ENCODE measurements at places on chromosomes 4 and X.

- no peak for DNase-seq
These were observed 53.7 kb downstream of the TAB3 start for GRCh38 chrX:30835373-30835772.

- DNase-seq, result no peak
These were observed 393.4 kb downstream of the MID1IP1 start for GRCh38 chrX:39194673-39195072.

GRCh38 chr4:157678478-157678877 is 457.9 kb downstream of the GRIA2 start:
- DNase-seq, result no peak

- DNase-seq, result no peak
These were observed 16.4 kb downstream of the PSAPL1 start for GRCh38 chr4:7418131-7418943.

- DNase-seq, result no peak
These were observed 8.5 kb downstream of the LRPAP1 start for GRCh38 chr4:3523628-3524221.

- DNase-seq, result no peak
These were observed 14.6 kb upstream of the DCAF8L2 start for GRCh38 chrX:27575565-27575964.

DNA sequence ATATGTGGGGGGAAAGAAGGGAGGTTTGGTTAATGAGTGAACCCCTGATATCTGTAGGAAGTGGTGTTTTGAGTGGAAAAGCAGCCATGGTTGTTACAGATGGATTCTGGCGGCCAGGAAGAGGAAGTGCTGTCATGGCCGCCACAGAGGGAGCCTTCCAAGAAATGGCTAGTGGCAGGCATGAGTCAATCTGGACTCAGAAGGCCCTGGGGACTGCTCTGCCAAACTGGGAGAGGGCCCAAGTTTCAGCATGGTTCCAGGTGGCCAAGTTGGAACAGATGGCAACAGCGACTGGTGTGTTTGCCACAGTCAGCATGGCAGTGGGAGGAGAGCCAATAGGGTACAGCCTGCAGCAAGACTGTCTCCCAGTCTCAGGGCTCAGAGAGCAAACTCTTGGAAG is 32.5 kb downstream of the ETDB start:
- DNase-seq, result no peak

- no peak for DNase-seq
These were observed 60.4 kb downstream of the SUPT20HL2 start for GRCh38 chrX:24253469-24253868.

DNA sequence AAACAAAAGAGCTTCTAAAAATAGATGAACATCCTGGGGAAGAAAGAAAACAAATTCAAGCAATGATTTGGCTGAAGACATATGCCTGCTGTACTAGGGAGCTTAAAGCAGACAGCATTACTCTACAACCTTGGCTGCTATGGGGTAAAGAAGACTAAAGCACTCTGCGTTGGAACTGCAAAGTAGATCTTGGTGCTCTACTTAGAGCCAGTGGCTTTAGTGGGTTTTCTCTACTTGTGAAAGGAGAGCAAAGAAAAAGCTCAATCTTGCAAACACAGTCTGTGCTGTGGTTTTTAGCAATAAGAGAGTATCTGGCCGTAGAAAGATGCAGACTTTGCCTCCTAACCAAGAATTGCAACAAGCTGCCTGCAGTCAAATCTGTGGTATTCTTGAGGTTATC is 334.7 kb upstream of the NDST3 start:
- DNase-seq, result no peak

- DNase-seq, result no peak
These were observed 251.4 kb downstream of the DTHD1 start for GRCh38 chr4:36532670-36533379.

DNA sequence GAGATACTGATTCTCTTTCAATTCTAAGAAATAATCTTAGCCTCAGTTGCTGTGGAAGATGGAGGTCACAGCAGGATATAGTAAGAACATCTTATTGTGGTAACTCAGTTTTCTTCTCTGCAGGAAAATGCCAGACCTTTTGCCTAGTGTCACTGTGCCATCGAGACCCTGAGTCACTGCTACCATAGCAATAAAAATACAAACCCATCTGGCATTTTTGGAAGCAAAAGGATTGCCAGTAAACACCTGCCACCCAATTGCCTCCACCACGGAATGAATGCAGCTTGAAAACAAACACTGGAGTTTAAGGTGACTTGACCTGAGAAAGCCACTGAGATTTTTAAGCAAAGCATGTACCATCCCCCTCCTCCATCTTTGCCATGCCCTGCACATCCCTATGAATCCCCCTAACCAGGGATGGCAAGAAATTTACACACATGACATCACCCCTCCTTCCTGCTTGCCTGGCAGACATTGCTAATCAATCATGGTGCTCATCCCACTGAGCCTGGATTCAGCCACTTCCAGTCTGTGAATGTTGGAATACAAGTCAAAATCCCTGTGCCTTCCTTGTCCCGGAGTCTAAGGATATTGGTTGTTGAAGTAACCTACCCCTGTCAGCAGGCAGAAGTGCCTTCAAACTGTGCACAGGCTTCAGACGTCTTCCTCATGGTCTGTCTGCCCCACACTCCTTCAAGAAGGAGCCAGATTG is 59.6 kb upstream of the MAMLD1 start:
- no peak for DNase-seq

GRCh38 chr4:3299122-3299975 is 6.5 kb downstream of the RGS12 start:
- no peak for DNase-seq

DNA sequence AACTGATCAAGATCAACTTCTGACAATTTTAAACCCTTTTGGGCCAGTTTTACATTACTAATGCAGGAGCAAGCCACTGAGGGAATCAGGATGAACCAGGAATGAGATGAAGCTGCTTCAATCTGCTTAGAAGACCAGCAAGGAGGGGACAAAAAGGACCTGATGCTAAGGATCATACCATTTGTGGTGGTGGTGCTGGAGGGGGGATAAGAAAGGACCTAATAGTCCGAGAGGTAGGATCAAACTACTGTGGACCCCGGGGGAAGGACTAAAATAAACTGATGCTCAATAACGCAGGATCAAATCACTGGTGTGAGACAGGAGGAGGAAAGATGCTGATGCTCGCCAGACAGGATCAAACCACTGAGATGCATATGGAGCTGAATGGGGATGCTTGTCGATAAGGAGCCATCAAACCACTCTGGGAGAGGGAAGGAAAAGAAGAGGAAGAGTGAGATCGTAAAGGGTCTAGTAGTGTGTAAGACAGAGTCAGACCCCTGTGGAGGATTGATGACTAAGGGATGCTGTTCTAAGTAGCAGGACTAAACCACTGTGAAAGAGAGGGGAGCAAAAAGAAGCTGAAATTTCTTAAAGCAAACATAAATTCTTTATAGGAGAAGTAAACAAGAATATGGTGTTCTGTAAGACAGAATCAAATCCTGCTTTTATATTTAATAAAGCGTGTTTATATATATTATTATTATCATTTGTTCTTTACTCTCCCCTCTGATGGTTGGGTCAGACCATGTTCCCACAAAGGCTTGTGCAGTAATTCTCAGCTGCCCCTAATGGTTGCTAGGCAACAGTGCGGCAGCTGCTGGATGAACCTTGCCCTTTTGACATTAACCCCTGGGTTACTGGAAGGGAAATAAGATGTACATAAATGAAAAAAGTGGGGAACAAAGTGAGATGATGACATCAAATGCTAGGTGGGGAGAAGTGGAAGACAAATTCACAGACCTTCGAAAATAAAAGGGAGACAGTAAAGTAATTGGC is 432.5 kb upstream of the FGF16 start:
- no peak for DNase-seq

GRCh38 chr4:147136751-147137150 is 191.1 kb upstream of the TTC29 start:
- no peak for DNase-seq

DNA sequence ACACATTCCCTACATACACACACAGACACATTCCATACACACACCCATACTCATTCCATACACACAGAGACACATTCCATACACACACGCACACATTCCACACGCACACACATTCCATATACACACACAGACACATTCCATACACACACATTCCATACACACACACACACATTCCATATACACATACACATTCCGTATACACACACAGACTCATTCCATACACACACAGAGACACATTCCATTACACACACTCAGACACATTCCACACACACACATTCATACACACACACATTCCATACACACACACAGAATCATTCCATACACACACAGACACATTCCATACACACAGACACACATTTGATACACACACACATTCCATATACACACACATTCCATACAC is 15.2 kb downstream of the LINC00632 start:
- no peak for DNase-seq

GRCh38 chrX:106208154-106208553 is 40.0 kb downstream of the PWWP3B start:
- no peak for DNase-seq

DNA sequence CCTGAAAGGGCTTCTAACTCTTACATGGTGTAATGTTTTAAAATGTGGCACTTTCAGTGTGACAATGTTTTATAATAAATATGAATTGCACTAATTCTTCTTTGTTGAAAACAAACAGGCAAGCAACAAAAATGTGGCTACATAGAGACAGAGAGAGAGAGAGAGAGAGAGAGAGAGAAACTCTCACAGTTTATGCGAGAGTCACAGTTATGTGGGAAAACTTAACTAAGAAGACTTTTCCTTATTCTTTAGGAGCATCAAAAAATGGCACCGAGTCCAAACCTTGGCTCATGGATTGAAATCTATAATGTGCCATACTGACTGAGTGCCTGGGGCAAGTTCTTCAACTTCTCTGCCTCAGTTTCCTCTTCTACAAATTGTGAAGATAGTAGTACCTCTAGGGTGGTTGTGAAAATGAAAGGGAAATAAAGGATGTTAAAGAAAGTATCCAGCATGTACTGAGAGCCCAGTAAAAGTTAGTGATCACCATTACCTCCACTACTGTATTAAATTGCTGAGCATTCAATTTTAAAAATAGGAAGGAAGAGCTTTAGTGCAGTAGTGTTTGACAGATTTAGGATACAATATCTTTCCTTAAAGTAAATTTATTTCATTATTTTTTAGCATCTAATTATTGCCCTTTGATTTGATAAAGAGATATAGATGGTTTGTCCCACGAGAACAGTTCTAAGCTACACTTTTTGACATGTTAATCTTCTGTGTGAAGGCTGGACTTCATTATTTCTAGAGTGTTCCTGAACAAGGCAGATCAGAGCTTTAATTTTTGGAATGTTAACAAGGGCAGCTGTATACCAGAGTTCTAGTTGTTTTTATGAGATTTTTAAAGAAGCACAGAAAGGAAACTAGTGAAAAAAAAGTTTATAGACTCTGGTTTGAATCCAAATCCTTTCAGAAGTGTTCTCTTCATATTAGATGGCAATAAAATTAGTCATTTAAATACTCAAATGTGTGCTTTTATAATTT is 187.5 kb upstream of the ANK2 start:
- no peak for DNase-seq

DNA sequence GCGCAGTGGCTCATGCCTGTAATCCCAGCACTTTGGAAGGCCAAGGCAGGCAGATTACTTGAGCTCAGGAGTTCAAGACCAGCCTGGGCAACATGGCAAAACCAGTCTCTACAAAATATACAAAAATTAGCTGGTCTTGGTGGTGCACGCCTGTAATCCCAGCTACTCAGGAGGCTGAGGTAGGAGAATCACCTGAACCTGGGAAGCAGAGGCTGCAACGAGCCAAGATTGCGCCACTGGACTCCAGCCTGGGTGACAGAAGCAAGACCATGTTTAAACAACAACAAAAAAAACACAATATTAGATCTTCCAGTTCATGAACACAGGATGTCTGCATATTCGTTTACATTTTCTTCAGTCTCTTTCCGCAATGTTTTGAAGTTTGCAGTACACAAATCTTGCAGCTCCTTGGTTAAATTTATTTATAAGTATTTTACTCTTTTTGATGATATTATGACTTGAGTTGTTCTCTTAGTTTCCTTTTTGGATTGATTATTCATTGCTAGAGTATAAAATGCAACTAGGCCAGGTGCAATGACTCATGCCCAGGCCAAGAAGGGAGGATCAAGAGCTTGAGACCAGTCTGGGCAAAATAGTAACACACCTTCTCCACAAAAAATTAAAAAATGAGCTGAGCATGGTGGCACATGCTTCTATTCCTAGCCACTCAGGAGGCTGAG is 30.4 kb upstream of the ABCG2 start:
- no peak for DNase-seq

DNA sequence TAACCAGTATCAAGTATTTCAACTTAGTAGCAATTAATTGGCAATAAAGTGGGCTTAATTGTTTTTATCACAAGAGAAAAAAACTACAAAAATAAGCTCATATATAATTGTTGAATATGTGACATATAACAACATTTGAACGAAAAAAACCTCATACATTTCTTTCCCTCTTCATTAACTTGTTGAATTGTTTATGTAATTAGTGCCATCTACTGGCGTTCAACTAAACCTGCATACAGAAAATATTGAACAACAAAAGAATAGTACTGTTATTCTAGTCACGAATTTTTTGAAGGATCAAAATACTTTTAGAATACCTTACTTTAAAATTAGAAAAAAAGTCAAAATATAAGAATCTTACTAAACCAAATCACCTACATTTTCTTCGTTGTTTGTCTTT is 586.5 kb upstream of the FTHL17 start:
- DNase-seq, result no peak

GRCh38 chr4:88619971-88620370 is 27.7 kb downstream of the HERC3 start:
- no peak for DNase-seq

DNA sequence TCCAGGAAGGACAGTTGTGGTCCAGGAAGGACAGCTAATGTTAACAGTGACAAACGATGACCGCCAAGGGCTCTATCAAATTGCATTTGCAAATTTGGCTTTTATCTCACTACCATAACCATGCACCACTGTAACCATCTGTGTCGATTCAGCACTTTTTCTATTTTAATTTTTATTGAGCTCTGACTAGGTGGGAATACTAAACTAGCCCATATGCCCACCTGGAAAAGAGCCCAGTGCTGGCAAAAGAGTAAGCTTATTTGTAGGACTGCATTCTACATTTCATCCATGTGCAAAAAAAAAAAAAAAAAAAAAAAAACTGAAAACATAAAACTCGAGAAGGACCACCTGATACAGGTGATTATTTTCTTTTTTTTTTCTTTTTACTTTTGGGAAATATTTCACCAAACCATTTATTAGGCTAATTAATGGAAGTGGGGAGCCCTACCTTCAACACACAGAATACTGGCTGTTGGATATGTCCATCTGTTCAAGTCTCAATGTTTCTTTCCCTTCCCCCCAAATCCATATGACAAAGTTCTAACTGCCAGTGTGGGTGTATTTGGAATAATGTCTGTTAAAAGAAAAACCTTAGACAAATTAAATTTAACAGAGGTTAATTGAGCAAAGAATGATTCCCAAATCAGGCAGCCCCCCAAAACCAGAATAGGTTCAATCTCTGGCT is 99.5 kb upstream of the MXRA5 start:
- DNase-seq, result no peak

- DNase-seq, result no peak
These were observed 327.8 kb upstream of the HAND2 start for GRCh38 chr4:173857828-173858227.

GRCh38 chr4:168908851-168909273 is 101.2 kb downstream of the CBR4 start:
- DNase-seq, result no peak

All from activated CD8-positive, alpha-beta memory T cell treated with anti-CD3 and anti-CD28 coated beads for 4 hours (primary cell).